Activated naive CD4-positive, alpha-beta T cell treated with anti-CD3 and anti-CD28 coated beads for 36 hours (primary cell): ENCODE measurements at places on chromosomes 5 and 9.

DNA sequence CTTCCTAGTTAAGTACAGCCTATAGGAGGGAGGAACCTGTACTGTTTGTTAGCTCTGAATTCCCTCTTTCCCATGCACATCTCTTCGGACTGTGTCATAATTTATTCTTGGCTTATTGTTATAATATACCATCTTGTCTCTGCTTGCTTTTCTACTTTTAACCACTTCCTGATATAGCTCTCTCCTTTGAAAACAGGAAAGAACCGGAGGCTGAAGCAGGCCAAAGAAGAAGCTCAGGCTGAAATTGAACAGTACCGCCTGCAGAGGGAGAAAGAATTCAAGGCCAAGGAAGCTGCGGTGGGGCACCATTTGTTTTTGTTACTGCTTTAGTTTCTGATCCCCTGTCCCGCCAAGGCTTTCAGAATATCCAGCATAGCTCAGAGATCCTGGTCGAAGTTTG, 4.8 kb downstream of the ATP6V1G1 start:
- peak; percentile 78 for DNase-seq

DNA sequence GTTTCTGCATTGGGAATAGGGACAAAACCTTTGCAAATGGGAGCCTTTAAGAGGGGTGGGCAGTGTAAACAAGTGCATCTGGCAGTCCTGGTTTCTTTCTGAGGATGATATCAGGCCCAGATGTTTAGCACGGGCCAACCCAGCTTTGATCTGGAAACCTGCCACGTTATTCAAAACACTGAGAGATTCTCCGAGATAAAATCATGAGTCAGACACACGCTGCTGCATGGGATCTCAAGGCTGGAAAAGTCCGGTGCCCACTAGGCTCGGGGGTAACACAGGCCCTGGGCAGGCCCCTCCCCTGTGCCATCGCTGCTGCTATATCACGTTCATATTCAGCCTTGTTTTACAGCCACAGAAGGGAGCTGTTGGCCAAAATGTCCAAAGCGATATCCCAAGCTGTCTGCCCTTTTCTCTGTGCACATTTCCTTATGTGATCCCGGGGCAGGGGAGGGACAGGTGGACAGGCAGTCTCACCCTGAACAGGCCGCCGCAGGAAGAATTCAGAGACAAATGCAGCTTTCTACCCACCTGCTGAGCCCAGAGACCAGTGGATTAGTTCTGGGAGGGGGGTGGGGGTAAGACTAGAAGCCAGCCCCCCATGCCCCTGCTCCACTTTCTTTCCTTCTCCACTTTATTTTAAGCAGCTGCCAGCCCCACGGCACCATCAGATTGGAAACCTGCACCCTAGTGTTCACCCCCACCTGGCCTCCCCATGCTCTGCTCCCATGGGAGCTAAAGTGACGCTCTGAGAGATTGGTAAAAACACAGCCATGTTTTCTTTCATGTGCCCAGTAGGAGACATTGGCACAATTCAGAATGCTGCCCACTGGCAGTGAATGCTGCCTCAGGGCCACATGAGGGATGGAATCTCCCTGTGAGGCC, 63.1 kb downstream of the TMOD1 start:
- DNase-seq, result no peak

GRCh38 chr5:22242532-22242931, 610.6 kb downstream of the CDH12 start:
- DNase-seq, result no peak

GRCh38 chr5:15731699-15732098, 231.7 kb downstream of the FBXL7 start:
- no peak for DNase-seq

DNA sequence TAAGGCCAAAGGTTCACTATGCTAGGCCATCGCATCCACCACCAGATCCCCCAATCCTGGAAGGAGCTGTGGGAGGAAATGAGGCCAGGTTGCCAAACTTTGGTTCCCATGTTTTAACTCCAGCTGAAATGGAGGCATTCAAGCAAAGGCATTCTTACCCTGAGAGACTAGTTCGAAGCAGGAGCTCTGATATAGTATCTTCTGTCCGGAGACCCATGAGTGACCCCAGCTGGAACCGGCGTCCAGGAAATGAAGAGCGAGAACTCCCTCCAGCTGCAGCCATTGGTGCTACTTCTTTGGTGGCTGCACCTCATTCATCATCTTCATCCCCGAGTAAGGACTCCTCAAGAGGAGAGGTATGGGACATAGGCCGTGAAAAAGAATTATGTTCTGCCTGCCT, 75.6 kb downstream of the GAPVD1 start:
- DNase-seq, result no peak

GRCh38 chr9:19642256-19642655, 146.6 kb downstream of the SLC24A2 start:
- DNase-seq, result peak; percentile 7

DNA sequence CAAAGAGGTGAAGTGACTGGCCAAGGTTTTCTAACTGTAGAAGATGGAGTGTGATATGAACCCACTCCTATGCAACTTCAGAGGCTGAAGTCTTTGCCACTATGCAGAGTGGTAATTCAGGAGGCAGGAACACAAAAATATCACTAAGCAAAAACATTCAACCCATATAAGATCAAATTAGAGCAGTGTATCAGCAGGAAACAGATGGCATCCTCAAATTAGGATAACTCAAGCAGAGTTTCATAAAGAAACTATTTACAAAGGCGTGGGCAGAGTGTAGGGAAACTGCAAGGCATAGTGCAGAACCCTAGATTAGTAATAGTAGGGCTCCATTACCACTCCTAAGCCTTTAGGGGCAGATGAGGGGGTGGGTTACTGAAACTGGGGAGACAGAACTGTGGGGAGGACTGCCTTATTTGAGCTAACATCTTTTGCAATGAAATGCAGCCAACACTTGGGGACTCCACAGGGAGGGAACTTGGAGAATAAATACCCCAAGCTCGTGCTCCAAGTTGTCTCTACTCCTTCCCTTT, 72.2 kb downstream of the PTTG1 start:
- DNase-seq, result no peak

GRCh38 chr5:171969288-171969880, 37.1 kb downstream of the FBXW11 start:
- DNase-seq, result no peak
